Sigmoid colon (tissue), 7 donors: ENCODE measurements at places on chromosomes 4 and X.

- DNase-seq, result no peak
Measured at GRCh38 chr4:149914119-149915115, 98.8 kb upstream of the IQCM start.

DNA sequence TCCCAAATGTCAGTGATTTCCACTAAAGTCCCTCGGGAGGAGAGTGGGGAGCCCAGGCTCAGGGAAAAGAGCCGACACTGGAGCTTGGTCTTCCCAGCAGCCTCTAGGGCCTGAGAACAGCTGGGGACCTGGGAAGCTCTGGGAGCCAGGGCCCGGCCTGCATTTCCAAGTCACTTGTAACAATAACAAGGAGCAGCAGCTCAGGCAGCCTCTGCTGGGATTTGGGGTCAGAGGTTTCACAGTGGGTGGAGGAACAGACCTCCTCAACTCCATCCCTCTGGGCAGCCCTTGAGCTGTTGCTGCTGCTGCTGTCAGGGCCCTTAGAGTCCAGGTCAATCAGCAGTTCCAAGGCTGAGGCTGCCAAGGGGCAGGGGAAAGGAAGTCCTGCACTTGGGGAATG, 11.1 kb downstream of the STARD8 start:
- DNase-seq, result peak; percentile 74

GRCh38 chrX:11908371-11908770, 150.3 kb downstream of the MSL3 start:
- no peak for DNase-seq

DNA sequence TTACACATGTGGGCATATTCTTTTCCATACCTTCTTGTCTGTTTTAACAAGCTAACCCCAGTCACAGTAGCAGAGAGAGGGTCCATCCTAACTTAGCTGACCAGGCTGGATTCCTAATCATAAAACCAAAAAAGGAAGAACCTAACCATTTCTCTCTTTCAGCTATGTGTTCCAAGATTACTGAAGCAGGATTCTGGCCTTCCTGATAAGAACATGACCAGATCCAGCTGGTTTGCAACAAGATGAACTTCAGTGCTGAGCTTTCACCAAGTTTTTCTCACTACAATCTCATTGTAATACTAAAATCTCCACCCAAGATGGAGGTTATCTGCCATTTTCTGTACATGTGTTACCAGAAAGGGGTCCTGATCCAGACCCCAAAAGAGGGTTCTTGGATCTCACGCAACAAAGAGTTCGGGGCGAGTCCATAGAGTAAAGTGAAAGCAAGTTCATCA, 20.4 kb upstream of the UBA6 start:
- DNase-seq, result no peak

GRCh38 chr4:38954727-38955126, 77.5 kb downstream of the TMEM156 start:
- DNase-seq, result no peak

- peak; percentile 63 for DNase-seq
Measured at GRCh38 chr4:145218251-145218650, 37.9 kb upstream of the OTUD4 start.

- no peak for DNase-seq
Measured at GRCh38 chr4:133102043-133102442, 47.1 kb upstream of the PCDH10 start.

GRCh38 chrX:109600237-109600651, 24.7 kb downstream of the KCNE5 start:
- no peak for DNase-seq

- DNase-seq, result no peak
Measured at GRCh38 chr4:20544645-20545044, 155.6 kb upstream of the PACRGL start.

DNA sequence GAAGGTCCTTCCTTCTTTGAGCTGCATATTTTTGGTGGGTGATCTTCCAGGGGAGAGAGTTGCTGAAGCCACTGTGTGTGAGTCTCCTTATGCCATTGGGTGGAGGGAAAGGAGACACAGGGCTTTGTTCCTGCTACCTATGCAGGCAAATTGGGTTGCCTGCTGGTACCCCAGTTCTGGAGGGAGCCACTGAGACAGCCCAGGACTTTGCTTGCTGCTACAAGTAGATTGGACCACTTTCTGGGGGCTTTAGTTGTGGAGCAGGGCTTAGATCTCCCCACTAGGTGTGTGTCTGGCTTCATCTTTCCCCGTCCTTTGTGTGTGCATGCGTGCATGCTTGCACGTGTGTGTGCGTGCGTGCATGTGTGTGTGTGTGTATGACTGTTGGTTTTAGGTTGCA, 10.0 kb downstream of the CITED1 start:
- DNase-seq, result no peak

DNA sequence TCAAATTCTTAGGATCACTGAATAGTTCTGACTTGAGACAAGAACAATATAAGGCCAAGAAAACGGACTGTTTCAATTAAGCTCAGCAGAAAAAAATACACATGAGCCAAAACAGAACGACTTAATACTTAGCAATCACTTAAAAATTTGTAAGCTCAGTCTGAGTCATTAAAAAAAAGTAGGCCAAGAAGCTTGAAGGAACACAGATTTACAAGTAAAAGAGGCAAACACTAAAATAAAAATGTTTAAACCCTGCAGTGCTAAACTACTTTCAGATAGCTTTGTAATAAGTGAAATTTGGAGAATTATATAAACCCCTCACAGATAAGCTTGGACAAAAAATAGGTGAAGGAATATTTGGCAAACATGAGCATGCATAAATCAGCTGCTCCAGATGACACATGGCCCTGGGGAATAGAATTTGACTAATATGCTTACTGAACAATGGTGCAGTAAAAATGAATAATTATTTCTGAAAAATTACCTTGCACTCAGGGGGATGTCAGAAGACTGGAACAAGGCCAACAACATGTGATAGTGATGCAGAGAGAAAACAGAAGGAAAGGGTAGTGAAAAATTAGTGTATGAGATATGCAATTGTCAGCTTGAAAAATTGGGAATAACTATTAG, 49.6 kb downstream of the LNX1 start:
- no peak for DNase-seq

DNA sequence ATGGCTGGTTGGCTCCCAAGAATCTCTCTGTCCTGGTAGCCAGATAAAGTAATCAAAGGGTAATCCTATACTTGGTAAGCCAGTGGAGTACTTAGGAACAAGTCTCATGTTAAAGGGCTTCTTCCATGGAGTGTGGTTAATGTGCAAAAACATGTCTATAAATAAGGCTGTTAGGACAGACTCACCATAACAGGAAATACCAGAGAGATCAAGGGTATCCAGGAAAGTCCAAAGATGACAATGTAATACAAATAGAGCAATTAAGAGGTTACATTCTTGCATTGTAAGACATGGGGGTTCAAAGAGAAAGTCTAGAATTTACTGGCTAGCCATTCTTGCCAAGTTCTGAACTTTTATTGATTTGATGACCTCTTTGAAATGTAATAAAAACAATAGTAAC, 61.9 kb upstream of the ZCCHC13 start:
- no peak for DNase-seq

GRCh38 chrX:63967551-63967950, 182.5 kb upstream of the ARHGEF9 start:
- DNase-seq, result no peak

GRCh38 chr4:53602390-53602789, 11.1 kb upstream of the LNX1 start:
- DNase-seq, result no peak

- DNase-seq, result no peak
Measured at GRCh38 chr4:130747842-130748241, 1651.9 kb downstream of the C4orf33 start.

- no peak for DNase-seq
Measured at GRCh38 chr4:2570036-2570435, 33.6 kb downstream of the FAM193A start.

- DNase-seq, result no peak
Measured at GRCh38 chrX:117982694-117983392, 133.8 kb downstream of the KLHL13 start.
